Chondrocyte (in vitro differentiated cells): ENCODE measurements at places on chromosomes 6 and 20. TPM values are rescaled to one million over a fixed set of nuclear protein-coding genes. Genes with fewer than 3 reads are reported as not detected.

The DPM1 gene
- total RNA-seq: 37.7 to 40.5 TPM (median 39.9 TPM) in 3 replicates

The DYNLT2 gene
- total RNA-seq: 0.64 to 1.4 TPM (median 0.85 TPM) in 3 replicates

The TFAP2D gene
- total RNA-seq: not detected in 3 replicates

The STMND1 gene
- not detected in 3 replicates for total RNA-seq

The COL11A2 gene
- total RNA-seq: 2.8 to 10.0 TPM (median 10.0 TPM) in 3 replicates

The RAB32 gene
- 41.8 to 80.6 TPM (median 76.1 TPM) in 3 replicates for total RNA-seq

The MUC22 gene
- not detected in 3 replicates for total RNA-seq

The LY6G6D gene
- not detected in 3 replicates for total RNA-seq

The PROKR2 gene
- not detected in 3 replicates for total RNA-seq

GRCh38 chr6:41639809-41640371 lies 1.6 kb downstream of the MDFI start:
- peak; percentile 75 for DNase-seq

DNA sequence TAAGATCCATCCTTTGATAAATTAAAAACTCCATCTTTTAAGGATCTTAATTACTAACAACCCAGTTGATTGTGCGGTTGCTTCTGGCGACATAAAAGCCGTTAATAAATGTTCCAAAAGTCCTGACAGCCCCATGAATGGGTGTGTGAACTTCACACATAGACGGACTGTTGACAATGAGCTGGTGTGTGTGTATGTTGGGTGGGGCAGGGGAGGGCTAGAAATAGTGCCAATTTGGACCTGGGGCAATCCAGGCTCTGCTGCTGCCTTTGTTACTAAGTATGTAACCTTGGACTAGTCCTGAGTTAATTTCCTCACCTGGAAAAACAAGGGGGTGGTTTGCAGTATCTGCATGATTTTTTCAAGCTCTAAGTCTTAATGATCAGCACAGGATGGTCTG lies 4.2 kb downstream of the MAS1 start:
- DNase-seq: no peak

DNA sequence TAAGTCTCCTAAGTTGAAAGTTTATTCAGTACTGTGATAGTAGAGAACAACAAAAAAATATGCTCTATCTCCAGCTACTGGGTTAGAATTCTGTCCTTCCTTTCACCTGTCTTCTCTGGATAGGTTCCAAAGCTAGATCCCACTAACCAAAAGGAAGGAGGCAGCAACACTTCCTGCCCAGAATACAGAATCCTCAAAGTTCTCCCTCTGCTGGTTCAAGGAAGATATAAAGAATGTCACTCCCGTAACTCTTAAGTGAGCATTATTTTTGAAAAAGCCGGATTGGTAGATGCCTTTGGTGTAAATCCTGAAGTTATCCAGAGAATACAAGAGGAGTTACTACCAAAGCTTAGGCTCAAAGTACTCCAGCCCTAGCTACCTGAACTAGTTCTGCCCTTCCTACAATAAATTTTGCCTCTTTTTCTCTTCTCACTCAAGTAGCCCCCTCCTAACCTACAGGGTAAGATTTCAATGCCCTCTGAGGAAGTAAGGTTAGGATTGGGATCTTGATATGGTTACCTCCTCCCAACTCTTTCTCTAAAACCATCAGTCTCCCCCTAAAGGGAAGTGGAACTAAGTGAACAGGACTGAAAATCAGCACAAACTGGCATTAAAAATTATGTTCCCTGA lies 26.0 kb upstream of the CRIP3 start:
- DNase-seq: no peak

- DNase-seq: no peak
These were observed 883 bp upstream of the DBNDD2 start for GRCh38 chr20:45407067-45407745.

- no peak for DNase-seq
These were observed 26.7 kb upstream of the RIPK1 start for GRCh38 chr6:3041606-3042005.

DNA sequence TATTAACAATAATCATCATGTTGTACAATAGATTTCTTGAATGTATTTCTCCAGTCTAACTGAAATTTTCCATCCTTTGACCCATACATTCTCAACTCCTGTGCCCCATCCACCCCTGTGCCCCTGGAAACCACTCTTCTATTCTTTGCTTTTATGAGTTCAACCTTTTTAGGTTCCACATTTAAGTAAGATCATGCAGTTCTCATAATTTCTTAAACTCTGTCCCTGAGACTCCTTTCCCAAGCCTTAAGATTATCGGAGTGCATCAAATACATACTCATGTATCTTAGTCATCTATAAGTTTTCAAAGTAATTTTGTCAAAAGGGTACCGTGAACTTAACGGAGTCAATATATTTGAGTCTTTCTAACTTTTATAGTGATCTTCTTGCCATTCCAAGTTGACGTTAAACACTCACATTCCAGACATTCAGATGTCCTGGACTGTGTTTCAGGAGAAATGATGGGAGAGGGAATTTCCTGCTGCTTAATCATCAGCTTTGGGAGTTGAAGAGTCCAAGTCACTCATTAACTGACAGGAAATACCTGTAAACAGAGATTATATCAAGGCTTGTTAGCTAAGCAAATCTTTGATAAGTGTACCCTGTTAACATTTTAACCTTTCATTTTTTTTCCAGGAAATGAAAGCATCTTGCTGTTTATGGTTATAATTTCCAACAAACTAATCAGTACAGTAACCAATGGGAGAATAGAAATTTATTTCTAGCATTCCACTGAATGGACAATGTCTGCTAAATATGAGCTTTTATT lies 73.3 kb downstream of the ADGRG6 start:
- DNase-seq: no peak

GRCh38 chr6:68632734-68633133 lies 2.3 kb upstream of the ADGRB3 start:
- no peak for DNase-seq

GRCh38 chr6:1365686-1366085 lies 23.7 kb upstream of the FOXF2 start:
- DNase-seq: no peak

DNA sequence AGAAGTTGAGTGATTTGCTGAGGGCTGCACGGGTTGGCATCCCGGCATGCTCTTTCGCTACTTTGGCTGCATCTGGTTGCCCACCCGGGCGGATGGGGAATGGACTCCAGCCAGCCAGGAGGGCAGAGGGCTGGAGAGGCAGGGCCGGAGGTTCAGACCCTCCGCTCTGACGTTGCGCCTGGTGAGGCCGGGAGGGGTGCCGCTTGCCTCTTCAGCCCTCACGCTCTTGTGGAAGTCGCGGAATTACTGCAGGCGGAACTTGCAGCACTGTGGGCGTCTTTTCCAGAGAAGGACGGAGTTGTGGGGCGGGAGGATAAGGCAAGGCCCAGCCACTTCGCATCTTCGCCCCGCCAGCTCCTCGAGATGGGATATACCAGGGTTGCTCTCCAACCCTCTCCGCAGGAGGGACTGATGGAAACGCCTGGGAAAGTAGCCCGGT lies 656 bp downstream of the RTEL1 start:
- DNase-seq: peak; percentile 70

DNA sequence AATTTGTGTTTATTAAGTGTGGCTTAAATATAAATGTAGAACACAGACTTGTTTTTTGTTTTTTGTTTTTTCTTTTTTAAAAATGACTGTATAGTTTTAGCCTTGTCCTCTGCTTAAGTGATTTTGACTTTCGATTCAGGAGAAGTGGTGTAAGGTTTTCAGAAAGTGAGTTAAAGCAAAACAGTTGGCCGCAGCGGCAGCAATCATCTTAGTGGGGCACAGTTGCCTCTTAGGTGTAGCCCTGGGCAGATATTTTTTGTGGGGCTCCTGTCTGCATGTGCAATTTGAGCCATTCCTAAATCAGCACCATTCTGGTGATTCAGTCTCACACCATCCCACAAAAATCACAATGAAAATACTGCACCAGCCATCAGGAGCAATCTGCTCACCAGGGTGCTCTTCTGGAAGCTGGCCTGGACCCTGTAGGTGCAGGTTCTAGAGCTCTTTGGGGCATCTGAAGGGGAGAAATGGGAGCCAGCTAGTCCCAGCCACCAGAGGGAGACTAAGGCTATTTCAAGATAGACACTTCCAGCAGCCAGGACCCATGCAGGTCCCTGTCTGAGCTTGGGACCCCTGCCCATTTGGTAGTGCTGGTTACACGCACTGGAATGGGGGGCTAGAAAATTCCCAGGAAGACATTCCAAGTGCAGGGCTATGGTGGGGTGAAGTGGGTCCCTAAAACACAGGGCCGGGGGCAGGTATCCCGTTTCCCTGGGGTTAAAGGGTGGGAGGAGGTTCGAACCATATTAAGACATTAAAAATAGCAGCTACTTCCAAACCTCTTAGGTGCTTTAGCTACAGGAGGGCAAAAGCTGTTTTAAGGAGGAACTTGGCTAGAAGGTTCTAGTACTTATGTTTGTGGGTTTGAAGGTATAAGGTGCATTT lies 156.6 kb downstream of the NFATC2 start:
- DNase-seq: no peak

DNA sequence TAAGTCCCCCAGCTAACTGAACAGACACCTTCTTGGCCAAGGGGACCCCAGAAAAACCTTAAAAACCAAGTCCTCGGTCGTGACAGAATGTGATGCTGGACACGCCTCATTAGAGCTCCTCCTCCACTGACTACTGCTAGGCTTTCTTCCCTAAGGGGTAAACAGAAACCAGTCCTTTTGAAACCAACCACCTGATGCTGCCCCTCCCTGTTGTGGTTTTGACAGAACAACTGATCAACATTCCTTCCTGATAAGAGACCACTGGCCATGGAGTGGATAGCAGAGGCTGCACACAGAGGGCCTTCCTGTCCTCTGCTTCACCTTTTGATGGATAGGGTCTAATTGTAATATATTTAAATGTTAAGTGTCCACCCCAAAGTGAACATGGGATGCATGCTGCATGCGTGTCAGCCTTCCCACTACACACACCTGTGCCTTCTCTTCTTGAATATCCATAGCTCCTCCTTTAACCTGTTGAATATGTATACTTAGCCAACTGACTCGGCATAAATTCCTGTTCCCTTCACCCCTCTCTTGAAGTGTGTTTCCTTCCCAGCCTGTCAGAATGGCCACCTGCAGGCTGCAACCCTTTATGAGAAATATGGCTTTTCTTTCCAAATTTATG lies 27.9 kb upstream of the SLC2A12 start:
- no peak for DNase-seq

DNA sequence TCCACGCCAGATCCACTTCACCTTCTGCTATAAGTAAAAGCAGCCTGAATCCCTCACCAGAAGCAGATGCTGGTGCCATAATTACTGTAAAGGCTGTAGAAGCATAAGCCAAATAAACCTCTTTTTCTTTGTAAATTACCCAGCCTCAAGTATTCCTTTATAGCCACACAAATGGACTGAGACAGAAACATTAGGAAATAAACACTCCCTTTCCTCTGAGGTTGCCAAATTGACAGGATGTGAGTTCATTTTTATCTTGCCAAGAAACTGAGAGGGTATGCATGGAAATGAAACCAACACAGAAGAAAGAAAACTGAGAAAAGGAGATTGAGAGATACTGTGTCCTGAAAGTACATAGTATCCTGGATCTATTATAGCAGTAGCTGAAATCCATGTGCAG lies 481.2 kb downstream of the HAO1 start:
- DNase-seq: no peak

- DNase-seq: no peak
These were observed 116.0 kb downstream of the LRRC1 start for GRCh38 chr6:53910834-53911233.

DNA sequence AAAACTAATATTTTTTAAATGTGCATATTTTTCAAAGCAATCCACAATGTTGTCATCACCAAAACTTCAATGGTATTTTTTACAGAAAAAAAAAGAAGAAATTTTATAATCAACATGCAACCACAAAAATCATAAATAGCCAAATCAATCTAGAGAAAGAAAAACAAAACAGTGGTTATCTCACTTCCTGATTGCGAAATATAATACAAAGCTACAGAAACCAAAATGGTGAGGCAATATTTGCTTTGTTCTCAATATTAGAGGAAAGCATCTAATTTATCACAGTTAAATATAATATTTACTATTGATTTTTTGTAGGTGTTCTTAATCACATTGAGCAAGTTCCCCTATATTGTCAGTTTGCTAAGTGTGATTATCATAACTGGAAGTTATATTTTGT lies 720.7 kb upstream of the ADGRB3 start:
- DNase-seq: no peak

DNA sequence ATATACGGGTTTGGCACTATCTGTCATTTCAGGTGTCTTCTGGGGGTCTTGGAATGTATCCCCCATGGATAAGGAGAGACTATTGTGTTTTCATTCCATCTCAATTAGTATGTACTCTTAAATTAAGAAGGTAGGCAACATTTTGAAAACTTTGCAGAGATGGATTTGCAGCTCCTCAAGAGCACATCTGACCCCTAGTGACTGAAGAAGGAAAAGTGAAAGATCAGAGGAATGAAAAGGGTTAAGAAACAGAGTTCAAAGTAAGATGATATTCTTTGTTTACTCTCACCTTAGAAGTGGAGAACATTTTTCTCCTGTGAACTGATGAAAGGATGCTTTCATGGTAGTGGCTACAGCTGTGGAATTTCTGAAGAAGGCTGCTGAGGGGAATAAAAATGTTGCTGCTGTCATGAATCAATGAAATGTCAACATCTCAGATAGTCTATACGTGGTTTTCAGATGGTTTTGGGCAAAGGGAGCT lies 41.5 kb downstream of the SH3BGRL2 start:
- DNase-seq: no peak

GRCh38 chr6:153425536-153425935 lies 294.5 kb upstream of the RGS17 start:
- no peak for DNase-seq

DNA sequence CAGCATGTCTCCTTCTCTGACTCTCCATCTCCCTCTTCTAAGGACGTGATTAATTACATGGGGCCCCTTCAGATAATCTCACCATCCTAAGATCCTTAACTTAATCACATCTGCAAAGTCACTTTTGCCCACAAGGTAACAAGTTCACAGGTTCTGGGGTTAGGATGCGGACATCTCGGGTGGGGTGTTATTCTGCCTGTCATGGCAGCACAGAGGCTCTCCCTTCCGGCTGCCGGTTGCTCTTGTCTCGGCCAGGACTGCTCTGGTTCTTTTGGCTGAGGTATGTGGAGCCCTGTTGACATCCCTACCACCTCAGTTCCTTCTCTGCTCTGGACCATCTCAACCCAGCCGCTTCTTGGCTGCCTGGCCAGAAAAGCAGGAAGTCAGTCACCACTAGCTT lies 4.2 kb upstream of the CST11 start:
- no peak for DNase-seq

DNA sequence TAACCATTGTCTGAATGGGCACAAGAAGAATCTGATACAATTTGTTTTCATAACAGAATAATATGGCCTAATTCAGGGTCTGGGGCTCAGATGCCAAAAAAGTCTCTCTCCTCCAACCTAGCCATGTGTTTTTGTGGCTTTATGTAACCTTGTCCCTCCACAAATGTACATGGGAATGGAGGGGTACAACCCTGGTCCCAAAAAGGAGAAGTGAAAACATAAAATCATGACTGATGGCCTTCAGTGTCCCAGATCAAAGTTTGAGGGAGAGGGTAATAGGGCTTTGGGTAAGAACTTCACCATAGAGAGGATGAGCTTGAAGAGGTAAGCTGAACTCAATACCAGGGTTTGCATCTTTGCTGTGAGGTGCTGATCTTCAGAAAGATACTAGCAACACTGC lies 136.3 kb upstream of the BACH2 start:
- DNase-seq: no peak
